ENCODE measurements at places on chromosomes 16 and 17. TPM values are rescaled to one million over a fixed set of nuclear protein-coding genes. Genes with fewer than 3 reads are reported as not detected.

EPX gene
- total RNA-seq: not detected

TMEM101 gene
- total RNA-seq: 34.2 TPM

FOXK2 gene
- total RNA-seq: 26.3 TPM

PGS1 gene
- total RNA-seq: 22.2 TPM

PMP22 gene
- total RNA-seq: 12.8 TPM

TM4SF5 gene
- not detected for total RNA-seq

- H3K4me3 ChIP-seq: no peak overlapping the region
- DNase-seq: no peak
- H3K36me3 ChIP-seq: no peaks in the 10 kb centered on the region
Measured at GRCh38 chr17:356671-357434, 4.2 kb upstream of the RPH3AL start.

DNA sequence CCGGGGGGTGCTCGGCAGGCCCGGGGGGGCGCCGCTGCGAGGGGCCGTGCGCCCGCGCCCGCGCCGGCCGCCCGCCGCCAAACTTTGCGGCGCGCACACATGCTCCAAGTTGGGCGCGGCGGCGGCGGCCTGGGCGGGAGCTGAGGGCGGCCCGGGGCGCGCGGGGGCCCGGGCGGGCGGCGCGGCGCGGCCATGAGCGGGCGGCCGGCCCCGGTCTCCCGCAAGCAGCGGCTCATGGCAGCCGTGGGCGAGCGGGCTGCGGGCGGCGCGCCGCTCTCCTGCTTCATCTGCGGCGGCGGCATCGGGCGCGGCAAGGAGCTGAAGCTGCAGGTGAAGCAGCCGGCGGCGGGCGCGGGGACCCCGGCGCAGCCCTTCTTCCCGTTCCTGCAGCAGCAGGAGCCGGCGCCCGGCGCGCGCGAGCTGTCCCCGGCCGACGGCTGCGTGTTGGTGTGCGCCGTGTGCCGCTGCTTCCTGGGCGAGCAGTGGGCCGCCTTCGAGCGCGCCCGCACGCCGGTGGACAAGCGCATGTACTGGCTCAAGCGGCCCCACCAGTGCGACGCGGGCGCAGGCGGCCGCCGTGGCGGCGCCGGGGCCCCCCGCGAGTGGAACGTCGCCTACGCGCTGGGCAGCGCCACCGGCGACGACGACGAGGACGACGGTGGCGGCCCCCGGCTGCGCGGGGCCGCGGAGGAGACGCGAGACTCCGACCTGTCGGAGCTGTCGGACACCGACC, 57.2 kb upstream of the CIBAR2 start:
- no peak for DNase-seq
- no peaks in the 10 kb centered on the region for H3K36me3 ChIP-seq

GRCh38 chr17:1047177-1047878, 50.4 kb downstream of the TIMM22 start:
- H3K27ac ChIP-seq: peak overlapping the region; percentile 80
- H3K36me3 ChIP-seq: peaks cover 24% of the 10 kb centered on the region
- H3K4me3 ChIP-seq: no peak overlapping the region

DNA sequence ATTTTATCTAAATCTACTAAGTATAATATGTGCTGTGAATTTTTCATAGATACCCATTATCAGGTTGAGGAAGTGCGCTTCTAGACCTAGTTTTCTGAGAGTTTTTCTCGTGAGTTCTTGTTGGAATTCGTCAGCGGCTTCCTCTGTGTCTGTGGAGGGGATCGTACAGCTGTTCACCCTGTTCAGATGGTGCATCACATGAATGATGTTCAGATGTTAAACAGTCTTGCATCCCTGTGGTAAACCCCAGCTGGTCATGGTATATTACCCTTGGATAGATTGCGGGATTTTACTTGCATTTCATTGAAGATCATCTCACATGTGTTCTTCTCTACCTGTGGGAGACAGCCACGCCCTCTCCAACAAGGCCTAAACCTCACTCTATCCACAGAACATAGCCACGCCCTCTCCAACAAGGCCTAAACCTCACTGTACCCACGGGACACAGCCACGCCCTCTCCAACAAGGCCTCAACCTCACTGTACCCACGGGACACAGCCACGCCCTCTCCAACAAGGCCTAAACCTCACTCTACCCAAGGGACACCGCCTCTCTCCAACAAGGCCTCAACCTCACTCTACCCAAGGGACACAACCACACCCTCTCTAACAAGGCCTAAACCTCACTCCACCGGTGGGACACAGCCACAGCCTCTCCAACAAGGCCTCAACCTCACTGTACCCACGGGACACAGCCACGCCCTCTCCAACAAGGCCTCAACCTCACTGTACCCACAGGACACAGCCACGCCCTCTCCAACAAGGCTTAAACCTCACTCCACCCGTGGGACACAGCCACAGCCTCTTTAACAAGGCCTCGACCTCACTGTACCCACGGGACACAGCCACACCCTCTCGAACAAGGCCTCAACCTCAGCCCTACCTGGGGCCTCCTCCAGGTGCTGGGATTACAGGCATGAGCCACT, 180.2 kb upstream of the CHMP6 start:
- no peak overlapping the region for H3K4me3 ChIP-seq
- H3K36me3 ChIP-seq: peaks cover 5% of the 10 kb centered on the region
- H3K27me3 ChIP-seq: no peaks in the 10 kb centered on the region
- no peak for DNase-seq
- H3K27ac ChIP-seq: no peak overlapping the region

DNA sequence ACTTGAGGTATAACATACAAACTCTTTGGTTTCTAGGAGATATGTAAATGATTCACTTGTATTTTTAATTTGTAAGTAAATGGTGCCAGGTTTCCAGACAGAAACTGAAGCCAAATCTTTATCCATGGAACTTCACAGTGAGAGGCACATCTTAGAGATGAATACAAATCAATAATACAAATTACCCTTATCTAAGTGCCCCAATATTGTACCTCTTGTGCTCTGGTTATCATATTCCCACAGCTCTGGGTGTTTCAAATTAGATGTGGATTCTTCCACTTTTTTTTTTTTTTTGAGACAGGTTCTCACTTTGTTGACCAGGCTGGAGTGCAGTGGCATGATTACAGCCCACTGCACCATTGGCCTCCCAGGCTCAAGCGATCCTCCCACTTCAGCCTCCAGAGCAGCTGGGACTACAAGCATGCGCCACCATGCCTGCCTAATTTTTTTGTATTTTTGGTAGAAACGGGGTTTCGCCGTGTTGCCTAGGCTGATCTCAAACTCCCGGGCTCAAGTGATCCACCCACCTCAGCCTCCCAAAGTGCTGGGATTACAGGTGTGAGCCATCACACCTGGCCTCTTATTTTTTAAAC, 38.0 kb upstream of the DHX40 start:
- H3K27me3 ChIP-seq: no peaks in the 10 kb centered on the region
- H3K27ac ChIP-seq: no peak overlapping the region
- H3K4me1 ChIP-seq: no peaks in the 10 kb centered on the region
- DNase-seq: no peak
- H3K4me3 ChIP-seq: no peak overlapping the region

GRCh38 chr16:15041271-15042004, 14.4 kb downstream of the NTAN1 start:
- H3K4me1 ChIP-seq: no peaks in the 10 kb centered on the region
- H3K4me3 ChIP-seq: no peak overlapping the region
- no peaks in the 10 kb centered on the region for H3K27me3 ChIP-seq
- H3K27ac ChIP-seq: peak overlapping the region; percentile 50
- no peak for DNase-seq
- H3K36me3 ChIP-seq: peaks cover 25% of the 10 kb centered on the region

- H3K36me3 ChIP-seq: peaks cover 38% of the 10 kb centered on the region
- no peak overlapping the region for H3K27ac ChIP-seq
- H3K4me3 ChIP-seq: no peak overlapping the region
- H3K4me1 ChIP-seq: peaks cover 33% of the 10 kb centered on the region
- H3K27me3 ChIP-seq: no peaks in the 10 kb centered on the region
Measured at GRCh38 chr16:4746991-4747574, 12.7 kb downstream of the DNAAF8 start.

GRCh38 chr17:14940108-14940937, 324.8 kb downstream of the PMP22 start:
- H3K27me3 ChIP-seq: peaks cover 13% of the 10 kb centered on the region
- no peak for DNase-seq
- no peak overlapping the region for H3K27ac ChIP-seq
- H3K4me3 ChIP-seq: no peak overlapping the region
- no peaks in the 10 kb centered on the region for H3K4me1 ChIP-seq

- H3K27me3 ChIP-seq: no peaks in the 10 kb centered on the region
- no peaks in the 10 kb centered on the region for H3K4me1 ChIP-seq
- no peak for DNase-seq
Measured at GRCh38 chr17:12398441-12399051, 267.1 kb upstream of the MYOCD start.

DNA sequence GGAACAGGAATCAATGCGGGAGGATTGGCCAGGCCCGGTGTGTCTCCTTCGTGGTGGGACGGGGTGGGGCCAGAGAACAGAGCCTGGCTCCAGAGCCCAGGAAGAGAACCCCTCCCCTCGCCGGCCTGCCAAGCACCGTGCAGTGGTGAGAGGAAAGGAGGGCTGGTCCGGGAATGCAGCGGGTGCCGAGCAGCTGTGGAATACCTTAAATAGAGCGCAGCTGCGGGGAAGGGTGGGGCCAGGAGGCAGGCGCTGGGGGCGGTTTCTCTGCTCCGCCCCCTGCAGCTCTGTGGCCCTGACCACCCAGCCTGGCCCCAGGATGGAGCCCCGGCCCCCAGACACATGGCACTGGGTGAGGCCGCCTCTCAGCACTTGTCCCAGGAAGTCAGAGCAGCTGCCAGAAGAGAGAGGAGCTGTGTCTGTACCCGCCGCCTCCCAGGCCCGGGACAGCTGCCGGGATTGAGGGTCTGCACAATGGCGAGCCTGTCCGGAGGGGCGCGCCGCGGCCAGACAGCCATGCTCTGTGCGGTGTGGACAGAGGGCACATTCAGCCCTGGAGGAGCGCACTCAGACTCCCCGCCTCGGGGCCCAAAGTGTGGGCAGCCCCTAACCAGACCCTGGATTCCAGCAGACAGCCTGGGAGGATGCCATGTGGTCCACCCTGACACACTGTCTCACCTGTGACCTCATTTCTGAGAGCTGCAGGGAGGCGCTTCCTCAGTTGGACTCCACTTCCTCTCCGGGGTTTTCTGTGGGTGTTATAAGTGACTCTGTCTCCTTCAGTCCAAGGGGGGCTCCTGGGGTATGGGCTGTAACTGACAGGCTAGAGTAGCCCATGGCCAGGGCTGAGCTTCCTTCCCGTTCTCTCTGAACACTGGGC, 268.8 kb downstream of the SEC14L1 start:
- H3K27ac ChIP-seq: peak overlapping the region; percentile 87
- H3K36me3 ChIP-seq: no peaks in the 10 kb centered on the region
- no peak for DNase-seq
- H3K27me3 ChIP-seq: no peaks in the 10 kb centered on the region
- H3K4me3 ChIP-seq: no peak overlapping the region

DNA sequence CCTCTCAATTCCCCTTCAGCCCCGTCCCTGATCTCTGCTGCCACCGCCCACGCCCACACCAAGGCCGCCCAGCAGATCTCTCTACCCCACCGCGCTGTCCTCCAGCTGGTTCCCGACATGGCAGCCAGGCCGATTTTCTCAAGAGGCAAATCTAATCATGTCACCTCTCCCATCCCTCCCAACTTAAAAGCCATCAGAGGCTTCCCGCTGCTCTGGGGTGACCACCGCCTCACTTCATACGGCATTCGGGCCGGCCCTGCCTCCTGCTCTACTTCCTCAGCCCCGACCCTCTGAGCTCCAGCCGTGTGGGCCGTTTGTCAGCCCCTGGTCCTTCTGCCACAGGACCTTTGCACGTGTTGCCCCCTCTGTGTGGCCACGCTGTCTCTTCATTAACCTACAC, 63.2 kb downstream of the RPH3AL start:
- DNase-seq: no peak
- no peak overlapping the region for H3K27ac ChIP-seq
- H3K4me1 ChIP-seq: no peaks in the 10 kb centered on the region
- H3K4me3 ChIP-seq: no peak overlapping the region
- no peaks in the 10 kb centered on the region for H3K27me3 ChIP-seq

DNA sequence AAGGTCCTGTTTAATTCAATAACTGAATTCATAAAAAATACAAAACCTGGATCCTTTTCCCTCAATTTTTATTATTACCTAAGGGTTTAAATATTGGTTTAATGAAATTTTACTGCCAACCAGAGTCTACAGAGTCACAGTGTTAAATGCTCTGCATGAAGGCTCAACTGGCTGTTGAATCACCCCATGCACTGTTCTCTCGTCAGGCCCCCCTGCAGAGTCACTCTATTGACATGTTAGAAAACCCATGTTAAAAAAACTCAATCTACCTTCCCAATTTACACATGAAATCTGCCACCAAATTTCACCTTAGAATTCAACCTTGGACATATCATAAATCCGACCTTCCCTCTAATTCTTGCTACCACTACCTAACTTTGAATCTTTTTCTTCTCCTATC, 43.3 kb upstream of the ULK2 start:
- H3K27ac ChIP-seq: no peak overlapping the region
- H3K4me1 ChIP-seq: no peaks in the 10 kb centered on the region
- H3K36me3 ChIP-seq: peaks cover 9% of the 10 kb centered on the region
- H3K27me3 ChIP-seq: no peaks in the 10 kb centered on the region

- no peak overlapping the region for H3K4me3 ChIP-seq
- peaks cover 15% of the 10 kb centered on the region for H3K4me1 ChIP-seq
- H3K36me3 ChIP-seq: no peaks in the 10 kb centered on the region
- H3K27ac ChIP-seq: no peak overlapping the region
Measured at GRCh38 chr16:85312174-85312573, 199.9 kb upstream of the CIBAR2 start.

DNA sequence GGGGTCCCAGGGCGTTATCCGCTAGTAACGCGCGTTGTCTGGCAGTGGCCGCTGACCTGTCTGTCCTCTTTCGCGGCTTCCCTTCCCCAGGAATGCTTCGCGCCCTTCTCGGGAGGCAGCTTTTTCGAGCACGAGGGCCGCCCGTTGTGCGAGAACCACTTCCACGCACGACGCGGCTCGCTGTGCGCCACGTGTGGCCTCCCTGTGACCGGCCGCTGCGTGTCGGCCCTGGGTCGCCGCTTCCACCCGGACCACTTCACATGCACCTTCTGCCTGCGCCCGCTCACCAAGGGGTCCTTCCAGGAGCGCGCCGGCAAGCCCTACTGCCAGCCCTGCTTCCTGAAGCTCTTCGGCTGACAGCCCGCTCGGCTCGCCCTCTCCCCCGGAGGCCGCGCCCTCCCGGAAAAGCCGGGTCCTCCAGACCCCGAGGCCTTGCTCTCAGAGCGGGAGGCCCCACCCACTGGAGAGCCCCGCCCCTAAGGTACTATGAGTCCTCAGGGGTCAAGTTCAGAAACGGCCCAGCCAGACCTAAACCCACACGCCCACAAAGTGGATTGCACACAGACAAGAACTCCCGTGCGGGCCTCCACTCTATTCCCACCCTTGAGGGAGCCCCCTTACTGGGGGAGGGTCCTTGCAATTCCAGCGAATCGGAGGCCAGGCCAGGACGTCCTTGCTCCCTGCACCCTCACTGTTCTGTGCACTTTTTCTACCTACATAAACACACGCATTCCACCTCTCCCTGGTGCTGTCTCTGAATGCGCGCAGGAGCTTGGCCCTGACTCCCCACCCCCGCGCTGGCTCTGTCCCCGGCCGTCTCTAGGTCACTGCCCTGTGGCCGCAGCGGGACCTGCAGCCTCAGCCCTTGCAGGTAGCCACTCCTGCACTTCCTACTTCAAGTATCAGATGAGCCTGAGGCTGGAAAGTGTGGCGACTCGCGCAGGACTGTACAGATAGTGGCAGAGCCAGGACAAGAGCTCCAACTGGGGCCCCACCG, 5.4 kb upstream of the SLC5A2 start:
- DNase-seq: no peak
- H3K4me3 ChIP-seq: peak overlapping the region; percentile 45
- H3K27ac ChIP-seq: peak overlapping the region; percentile 73

- no peaks in the 10 kb centered on the region for H3K27me3 ChIP-seq
- no peak for DNase-seq
- H3K27ac ChIP-seq: peak overlapping the region; percentile 92
- H3K4me1 ChIP-seq: peaks cover 84% of the 10 kb centered on the region
- peak overlapping the region; percentile 67 for H3K4me3 ChIP-seq
- peaks cover 5% of the 10 kb centered on the region for H3K36me3 ChIP-seq
Measured at GRCh38 chr16:2155977-2156848, 631 bp downstream of the TRAF7 start.
